HCEC 1CT (cell line): ENCODE measurements at places on chromosomes 7 and 10.

DNA sequence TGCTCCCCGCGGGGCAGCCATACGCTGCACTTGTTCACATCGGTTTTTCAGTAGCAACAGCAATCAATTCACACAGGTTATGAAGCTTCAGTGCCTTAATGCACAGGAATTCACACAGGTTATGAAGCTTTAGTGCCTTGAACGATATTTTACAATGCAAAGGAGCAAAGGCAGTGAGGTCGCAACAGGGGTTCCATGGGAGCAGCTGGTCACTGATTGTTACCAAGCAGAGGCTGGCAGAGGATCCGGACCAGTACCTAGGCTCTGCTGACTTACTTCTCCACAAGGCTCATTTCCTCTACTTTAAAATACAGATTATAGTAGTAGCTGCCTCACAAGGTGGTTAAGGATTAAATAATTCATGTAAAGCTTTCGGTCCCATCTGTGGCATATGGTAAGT is 95.2 kb upstream of the ODAD2 start:
- DNase-seq, result no peak

GRCh38 chr7:70093205-70093904 is 495.1 kb downstream of the AUTS2 start:
- DNase-seq, result no peak

DNA sequence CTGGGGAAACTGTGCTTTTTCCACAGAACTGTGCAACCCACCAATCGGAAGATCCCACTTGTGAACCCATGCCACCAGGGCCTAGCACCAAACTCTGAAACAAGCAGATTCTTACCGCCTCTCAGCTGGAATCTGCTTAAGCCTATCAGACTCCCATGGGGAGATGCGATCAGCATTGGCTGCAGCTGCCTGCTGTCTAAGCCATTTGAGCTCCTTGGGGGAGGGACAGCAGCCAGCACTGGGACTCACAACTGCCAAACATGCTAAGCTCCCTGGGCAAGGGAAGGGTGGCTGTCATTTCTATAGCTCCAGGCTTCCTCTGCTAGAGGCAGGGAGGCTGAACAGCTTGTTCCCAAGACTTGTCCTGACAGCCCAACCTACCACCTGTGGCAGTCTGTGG is 283.8 kb downstream of the CDK14 start:
- DNase-seq, result no peak

- peak; percentile 26 for DNase-seq
Observed at GRCh38 chr10:61606959-61607907, 55.5 kb upstream of the CABCOCO1 start.

DNA sequence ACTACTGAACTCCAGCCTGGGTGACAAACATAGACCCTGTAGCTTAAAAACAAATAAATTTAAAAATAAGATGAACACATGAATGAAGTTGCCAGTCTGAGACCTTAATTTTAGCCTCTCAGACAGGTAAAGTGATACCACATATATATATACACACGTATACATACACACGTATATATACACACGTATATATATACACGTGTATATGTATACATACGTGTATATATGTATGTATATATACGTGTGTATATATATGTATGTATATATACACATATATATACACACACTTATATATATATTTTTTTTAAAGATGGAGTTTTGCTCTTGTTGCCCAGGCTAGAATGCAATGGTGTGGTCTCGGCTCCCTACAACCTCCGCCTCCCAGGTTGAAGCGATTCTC is 62.7 kb downstream of the UBE2H start:
- DNase-seq, result no peak

DNA sequence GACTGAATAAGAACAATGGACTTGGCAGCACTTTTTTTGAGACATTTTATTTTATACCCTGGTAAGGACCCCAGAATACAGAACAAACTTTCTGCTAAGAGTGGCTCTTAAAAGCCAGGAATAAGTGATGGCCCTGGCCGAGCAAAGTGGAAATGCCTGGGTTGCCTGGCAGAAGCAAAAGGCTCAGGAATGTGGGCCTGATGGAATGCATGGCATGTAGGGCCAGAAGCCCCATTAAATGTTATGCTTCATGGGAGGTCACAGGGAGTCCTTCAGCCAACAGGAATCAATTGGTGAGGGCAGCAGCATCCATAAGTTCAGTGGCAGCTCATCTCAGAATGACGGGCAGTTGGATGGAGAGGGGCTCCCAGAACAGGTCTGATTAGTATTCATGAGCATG is 301.5 kb upstream of the CACNA2D1 start:
- no peak for DNase-seq

GRCh38 chr7:115724400-115725056 is 306.0 kb downstream of the TFEC start:
- no peak for DNase-seq

DNA sequence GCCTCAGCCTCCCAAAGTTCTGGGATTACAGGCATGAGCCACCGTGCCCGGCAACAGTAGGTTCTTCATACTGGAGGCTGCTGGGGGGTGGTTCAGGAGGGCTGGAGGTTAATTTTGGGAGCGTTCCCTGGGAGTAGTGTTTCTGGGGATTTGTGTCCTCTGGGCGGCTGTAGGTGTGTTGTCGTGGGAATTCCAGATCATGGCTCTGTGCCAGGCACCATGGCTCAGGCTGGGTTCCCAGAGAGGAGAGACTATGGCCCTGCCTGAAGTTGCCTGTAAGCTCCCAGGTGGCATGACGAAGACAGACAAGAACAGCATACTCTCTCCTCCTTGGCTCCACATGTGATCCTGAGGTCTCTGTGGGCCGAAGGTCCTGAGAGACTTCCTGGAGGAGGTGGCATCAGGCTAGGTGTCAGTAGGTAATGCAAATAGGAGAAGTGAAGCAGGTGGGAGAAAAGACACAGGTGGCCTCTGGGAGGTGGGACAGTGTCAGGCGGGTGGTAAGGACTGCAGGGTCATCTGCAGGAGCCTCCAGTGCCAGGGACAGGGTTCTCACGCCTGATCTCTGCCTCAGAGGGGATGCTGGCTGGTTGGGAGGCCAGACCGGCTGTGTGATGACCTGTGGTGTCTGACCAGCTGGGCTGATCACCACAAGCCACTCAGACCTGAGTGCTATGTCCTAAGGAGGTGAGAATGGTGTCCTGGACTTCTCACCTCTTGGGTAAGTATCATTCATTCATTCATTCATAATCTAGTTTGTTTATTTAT is 18.7 kb downstream of the CLIP2 start:
- no peak for DNase-seq

DNA sequence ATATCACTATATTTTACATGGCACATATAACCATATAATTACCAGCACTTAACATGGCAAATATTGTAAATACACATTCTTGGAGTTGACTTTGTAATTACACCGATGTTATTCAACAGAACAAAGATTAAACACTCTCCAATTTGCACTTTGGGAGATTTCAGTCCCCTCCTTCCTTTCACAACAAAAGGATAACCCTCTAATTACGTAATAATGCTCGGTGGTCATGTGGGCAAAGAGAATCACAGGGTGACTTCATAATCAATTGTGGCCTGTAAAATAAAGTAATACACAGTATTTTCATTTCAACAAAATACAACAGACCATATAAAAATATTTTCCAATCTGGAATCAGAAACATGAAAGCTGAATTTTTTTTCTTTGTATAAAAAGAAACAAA is 73.2 kb downstream of the RHOBTB1 start:
- no peak for DNase-seq

GRCh38 chr7:136527554-136527953 is 340.9 kb upstream of the CHRM2 start:
- no peak for DNase-seq

GRCh38 chr7:25857376-25858067 is 294.5 kb upstream of the NFE2L3 start:
- peak; percentile 79 for DNase-seq
